Uterus (tissue), 4 donors: ENCODE measurements at places on chromosomes 1 and 21. TPM values are rescaled to one million over a fixed set of nuclear protein-coding genes. Genes with fewer than 3 reads are reported as not detected.

RBM34 gene
- 36.7 TPM for total RNA-seq

HDGF gene
- 44.3 TPM for total RNA-seq

RASSF5 gene
- 0.77 TPM for total RNA-seq

GRCh38 chr1:90964444-90965035 lies 57.3 kb downstream of the ZNF644 start:
- no peak overlapping the region for H3K4me3 ChIP-seq
- H3K27ac ChIP-seq = no peak overlapping the region
- no peak for DNase-seq
- no peaks in the 10 kb centered on the region for H3K27me3 ChIP-seq
- H3K4me1 ChIP-seq = peaks cover 6% of the 10 kb centered on the region
- H3K36me3 ChIP-seq = no peaks in the 10 kb centered on the region

DNA sequence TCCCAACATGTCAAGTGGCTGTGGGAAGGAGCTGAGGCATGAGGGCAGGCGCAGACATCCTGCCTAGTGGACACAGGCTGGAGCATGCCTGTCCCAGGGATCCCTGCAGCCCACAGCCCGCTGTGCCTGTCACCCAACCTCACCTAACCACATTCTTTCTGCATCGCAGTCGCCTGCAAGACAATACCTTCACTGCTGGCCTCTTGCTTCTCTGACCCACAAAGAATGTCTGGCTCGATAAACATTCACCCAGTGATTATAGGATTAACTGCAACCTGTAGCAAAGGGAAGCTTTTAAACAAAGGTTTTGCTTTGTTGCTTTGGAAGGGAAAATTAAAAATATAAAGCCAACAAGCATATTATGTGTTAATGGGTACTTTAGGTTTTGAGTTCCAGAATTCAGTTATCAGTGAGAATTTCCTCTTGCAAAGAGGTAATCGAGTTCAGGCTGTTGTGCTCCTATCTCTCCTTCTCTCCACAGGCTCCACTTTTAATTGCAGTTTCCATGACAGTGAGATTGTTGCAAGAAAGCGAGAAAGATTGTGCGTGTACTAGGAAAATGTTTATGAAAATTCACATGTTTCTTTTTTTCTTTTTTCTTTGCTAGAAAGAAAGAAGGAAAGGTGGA lies 40.0 kb upstream of the ZNF648 start:
- no peaks in the 10 kb centered on the region for H3K36me3 ChIP-seq
- H3K27ac ChIP-seq = no peak overlapping the region

GRCh38 chr21:35020436-35020835 lies 28.7 kb downstream of the RUNX1 start:
- DNase-seq = no peak
- H3K27me3 ChIP-seq = no peaks in the 10 kb centered on the region

OLFML3 gene
- total RNA-seq = 302 TPM

DNA sequence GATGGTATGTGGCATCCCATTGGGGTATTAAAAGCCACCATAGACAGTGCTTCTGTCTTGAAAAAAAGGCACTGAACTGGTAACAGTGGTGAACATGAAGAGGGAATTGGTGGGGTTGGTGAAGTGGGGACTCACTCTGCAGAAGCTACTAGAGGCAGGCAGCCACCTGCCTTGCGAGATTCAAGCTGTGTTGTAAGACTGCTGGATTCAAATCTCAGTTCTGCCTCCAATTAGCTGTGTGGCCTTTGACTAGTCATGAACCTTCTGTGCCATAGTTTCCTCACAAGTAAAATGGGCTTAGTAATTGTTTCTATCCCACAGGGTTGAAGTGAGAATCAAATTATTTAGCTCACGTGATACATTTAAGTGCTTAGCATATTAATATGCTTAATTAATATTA lies 16.6 kb upstream of the ELOA start:
- no peak overlapping the region for H3K4me3 ChIP-seq
- DNase-seq = no peak
- H3K4me1 ChIP-seq = no peaks in the 10 kb centered on the region

OLFML2B gene
- total RNA-seq = 8.5 TPM
